Kidney tubule cell (primary cell): ENCODE measurements at places on chromosomes 1 and 21.

- no peak for DNase-seq
Observed at GRCh38 chr1:74715236-74715502, 17.7 kb downstream of the CRYZ start.

- peak; percentile 69 for DNase-seq
Observed at GRCh38 chr1:95927061-95927460, 693.1 kb downstream of the RWDD3 start.

DNA sequence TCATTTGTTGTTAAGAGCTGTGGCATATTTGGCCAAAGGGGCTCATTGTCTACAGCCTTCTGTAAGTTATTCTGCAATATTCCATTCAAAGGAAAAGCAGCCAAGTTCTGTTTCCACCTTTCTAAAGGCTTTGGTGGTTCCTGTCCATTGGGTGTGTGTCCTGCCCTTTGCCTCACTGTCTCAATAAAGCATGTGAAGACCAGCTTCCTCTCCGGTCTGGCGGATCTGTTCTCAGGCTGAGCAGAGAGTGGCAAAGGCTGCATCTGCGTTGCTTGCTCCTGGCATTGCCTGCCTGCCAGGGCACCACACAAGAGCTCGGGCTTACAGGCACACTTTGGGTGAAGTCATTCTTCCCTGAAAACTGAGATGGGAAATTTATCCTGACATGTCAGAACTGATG is 34.9 kb downstream of the ST6GALNAC3 start:
- no peak for DNase-seq

GRCh38 chr1:106080608-106081325 is 975.7 kb upstream of the PRMT6 start:
- DNase-seq = no peak

GRCh38 chr1:101136739-101137138 is 100.1 kb upstream of the S1PR1 start:
- no peak for DNase-seq
